ENCODE measurements at places on chromosomes 3 and 15.

GRCh38 chr3:180829409-180830405 lies 82.8 kb upstream of the FXR1 start:
- DNase-seq = no peak

GRCh38 chr3:10599017-10599416 lies 93.6 kb upstream of the ATP2B2 start:
- no peak for DNase-seq

DNA sequence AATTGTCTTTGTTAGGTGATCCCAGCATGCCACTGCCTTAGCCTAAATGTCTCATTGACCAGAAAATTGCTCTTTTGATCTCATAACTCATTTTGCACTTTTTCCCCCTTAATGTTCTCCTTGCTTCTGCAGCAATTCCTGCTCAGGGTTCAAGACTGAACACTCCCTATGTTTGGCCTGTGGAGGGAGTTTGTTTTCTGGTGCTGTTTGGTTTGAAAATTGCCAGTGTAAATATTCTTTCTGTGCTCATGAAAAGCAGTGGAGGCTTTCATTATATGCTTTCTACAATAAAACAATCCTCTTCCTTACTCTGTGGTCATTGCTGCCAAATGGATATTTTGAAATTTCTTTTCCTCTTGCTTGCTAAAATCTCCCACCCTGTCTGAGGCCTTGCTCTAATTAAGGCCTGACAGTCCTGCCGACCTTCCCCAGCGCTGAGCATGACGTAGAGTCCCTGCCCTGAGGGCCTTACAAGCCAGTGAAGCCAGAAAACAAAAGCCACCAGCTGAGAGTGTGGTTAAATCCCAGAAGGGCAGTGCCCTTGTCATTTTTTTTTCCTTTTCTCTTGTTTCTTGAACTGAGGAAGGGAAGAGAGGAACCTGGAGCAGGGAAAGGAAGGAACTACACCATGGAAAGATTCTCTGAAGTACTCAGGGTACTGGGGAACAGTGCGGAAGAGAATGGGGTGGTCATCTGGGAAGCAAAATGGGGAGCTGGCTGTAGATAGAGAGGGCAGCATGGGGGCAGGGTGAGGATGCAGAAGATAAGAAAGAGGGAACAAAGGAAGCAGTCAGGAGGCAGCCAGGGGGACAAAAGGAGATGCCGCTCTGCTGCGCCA lies 24.8 kb downstream of the ZBTB38 start:
- DNase-seq = no peak

DNA sequence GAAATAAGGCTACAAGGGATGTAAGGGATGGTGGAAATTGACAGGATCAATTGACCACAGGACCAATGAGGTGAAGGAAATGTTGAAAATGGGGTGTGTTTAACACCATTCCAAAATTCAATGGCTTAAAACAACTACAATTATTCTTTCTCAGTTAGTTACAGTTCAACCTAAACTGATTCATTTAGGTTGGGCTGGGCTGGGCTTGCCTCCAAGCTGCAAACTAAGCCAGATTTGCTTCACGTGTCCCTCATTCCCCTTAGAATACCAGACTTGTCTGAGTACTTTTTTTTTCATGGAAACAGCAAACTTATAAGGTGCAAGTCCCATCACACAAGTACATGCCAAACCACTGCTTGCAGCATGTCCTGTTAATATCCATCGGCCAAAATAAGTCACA lies 280.1 kb downstream of the NEK10 start:
- DNase-seq = no peak

- DNase-seq = no peak
These were observed 700 bp downstream of the MKRN2 start for GRCh38 chr3:12557473-12558100.

- no peak for DNase-seq
These were observed 134.6 kb upstream of the ROPN1 start for GRCh38 chr3:124126436-124127023.

GRCh38 chr3:155252021-155252420 lies 41.5 kb downstream of the STRIT1 start:
- DNase-seq = no peak

- no peak for DNase-seq
These were observed 20.2 kb downstream of the AMOTL2 start for GRCh38 chr3:134353831-134354611.

GRCh38 chr15:26651909-26652308 lies 121.0 kb downstream of the GABRB3 start:
- no peak for DNase-seq

- no peak for DNase-seq
These were observed at the start of gene HYAL1 for GRCh38 chr3:50303013-50303815. HYAL1 (minus strand) TSS chr3:50303574; CDS start chr3:50302956, 618 bp downstream.

GRCh38 chr15:77557564-77557963 lies 75.1 kb downstream of the LINGO1 start:
- DNase-seq = no peak

DNA sequence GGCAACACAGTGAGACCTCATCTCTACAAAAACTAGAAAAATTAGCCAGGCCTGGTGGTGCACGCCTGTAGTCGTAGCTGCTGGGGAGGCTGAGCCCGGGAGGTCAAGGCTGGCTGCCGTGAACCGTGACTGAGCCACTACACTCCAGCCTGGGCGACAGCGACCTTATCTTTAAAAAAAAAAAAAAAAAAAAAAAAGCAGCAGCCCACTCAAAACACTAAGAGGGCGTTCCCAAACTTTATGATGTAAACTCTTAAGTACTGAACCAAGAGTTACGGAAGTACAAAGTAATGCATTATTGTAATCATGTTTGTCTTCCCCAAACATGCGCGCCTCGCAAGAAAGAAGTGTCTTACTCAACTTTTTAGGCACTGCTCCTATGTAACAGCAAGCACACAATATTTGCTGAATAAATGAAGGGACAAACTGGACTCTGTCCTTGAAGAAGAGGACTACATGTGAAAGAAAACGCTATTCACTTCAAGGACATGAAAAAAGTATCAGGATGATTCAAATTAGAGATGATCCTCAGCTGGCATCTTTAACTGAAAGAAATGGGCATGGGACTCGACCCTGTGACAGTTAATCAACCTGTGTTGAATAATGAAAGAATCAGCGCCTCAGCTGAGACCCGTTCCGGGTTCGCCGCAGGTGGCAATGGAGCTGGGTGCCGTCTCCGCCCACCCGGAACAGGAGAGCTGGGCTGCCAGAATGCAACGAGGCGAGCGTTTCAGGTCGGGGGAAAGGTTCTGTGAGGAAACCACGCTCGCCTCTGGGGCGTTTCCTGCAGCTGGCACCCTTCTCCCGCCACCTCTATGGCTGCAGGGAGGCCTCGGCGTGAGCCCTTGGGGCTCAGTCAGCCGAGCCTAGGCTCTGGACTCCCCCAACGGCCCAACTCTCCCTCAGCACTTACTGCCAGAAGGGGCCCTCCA lies 718 bp downstream of the SPG11 start:
- DNase-seq = peak; percentile 80

DNA sequence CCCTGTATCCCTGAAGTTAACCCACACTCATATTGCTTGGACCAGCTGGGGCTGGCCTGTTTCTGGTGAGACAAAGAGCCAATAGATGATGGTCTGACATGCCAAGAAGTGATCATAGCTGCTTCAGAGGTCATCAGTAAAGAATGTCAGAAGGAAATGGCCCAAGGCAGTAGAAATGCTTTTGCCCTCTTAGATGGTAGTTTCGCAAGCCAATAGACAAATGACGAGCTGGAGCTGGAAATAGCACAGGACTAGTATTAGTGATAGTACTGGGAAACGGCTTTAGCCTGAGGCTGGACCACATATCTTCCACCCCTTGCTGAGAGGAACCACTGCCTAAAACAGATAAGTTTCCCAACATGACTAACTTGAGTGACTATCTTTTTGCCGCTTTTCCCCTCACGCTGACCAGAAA lies 176.1 kb upstream of the THBS1 start:
- DNase-seq = no peak

GRCh38 chr15:98280284-98280975 lies 319.9 kb downstream of the ARRDC4 start:
- DNase-seq = no peak

- no peak for DNase-seq
These were observed 12.4 kb upstream of the CACNA2D2 start for GRCh38 chr3:50515565-50516439.

DNA sequence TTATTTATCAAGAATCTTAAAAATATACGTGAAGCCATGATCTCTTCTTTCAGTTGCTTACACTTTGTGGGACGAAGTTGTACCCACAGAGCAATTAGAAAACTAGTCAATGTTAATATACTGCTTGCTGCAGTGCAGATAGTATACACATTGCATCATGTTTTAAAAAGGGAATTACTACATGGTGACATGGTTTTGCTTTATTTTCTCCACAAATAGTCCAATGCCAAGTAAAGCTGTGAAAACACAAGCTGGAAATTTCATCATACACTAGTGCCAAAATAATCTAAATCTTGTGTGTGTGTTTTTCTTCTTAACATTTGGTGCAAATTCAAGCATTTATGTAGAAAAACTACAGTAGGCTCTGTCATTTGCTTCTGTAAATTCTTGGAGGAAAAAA lies 233.0 kb downstream of the EPHA3 start:
- no peak for DNase-seq

GRCh38 chr3:195807681-195808121 lies 4.0 kb downstream of the MUC4 start:
- DNase-seq = no peak

DNA sequence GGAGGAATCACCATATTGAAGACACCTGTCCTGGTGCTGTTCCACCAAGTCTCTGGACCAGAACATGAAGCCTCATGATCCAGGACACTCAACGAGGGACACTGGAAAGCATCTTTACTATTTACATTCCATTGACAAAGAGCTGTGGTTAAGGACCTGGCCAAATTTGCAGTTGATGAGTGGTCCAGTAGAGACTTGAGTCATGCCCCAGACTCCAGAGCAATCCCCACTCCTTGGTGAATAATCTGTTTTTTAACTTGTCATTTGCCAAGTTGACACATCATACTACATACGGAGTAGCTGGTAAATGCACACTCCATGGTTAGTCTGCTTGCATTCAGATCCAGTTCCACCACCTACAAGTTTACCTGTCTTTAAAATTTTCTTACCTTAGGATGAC lies 1.2 kb upstream of the COL6A6 start:
- no peak for DNase-seq

GRCh38 chr3:5071061-5071460 lies 51.0 kb upstream of the ARL8B start:
- no peak for DNase-seq

DNA sequence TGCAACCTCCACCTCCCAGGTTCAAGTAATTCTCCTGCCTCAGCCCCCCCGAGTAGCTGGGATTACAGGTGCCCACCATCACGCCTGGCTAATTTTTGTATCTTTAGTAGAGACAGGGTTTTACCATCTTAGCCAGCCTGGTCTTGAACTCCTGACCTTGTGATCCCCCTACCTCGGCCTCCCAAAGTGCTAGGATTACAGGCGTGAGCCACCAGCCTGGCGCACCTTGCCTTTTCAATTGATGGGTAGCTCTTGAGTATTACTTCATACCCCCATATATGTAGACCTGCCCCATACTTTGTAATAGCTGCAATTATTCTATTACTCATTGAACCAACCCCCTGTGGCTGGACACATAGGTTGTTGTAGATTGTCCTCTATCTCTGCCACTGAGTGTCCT lies 101.3 kb downstream of the LRRK1 start:
- no peak for DNase-seq

- no peak for DNase-seq
These were observed 271.1 kb downstream of the DIPK2A start for GRCh38 chr3:144242747-144243146.

DNA sequence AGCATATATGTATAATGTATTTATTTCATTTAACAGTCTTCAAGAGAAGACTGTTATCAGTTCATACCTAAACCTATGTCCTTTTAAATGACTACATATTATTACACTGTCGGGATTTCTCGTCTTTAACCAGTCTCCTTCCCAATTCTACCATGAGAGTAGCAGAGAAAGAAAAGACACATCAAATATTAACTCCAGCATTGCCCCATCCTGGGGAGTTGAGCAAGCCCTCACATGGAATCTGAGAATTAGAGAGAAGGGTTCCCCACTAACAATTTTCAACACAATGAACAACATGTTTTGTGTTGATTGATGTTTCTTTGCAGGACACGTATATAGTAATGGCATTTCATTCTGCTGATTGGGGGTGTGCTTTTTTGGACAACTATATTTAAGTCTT lies 257.4 kb downstream of the ADAMTSL3 start:
- no peak for DNase-seq

- DNase-seq = no peak
These were observed 10.7 kb downstream of the MTHFS start for GRCh38 chr15:79886124-79886523.

DNA sequence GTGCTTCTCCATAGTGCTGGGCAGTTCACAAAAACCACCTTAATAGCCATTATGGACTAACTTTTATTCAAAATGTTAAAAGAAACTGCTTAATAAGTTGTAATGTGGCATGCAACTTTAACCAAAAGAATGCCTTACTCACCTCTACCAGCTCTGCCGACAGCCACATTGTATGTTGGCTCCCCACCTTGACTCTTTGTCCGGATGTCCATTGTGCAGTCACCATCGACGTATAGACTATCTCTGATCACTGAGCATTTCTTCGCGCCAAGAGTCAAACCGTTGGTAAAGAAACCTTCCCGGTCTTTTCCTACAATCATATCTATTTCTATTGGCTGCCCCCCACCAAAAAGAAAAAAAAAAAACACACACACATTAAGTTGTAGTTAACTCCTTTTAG lies 2.5 kb downstream of the PFN2 start:
- DNase-seq = no peak

- no peak for DNase-seq
These were observed 7.1 kb upstream of the FGD5 start for GRCh38 chr3:14811684-14812083.

DNA sequence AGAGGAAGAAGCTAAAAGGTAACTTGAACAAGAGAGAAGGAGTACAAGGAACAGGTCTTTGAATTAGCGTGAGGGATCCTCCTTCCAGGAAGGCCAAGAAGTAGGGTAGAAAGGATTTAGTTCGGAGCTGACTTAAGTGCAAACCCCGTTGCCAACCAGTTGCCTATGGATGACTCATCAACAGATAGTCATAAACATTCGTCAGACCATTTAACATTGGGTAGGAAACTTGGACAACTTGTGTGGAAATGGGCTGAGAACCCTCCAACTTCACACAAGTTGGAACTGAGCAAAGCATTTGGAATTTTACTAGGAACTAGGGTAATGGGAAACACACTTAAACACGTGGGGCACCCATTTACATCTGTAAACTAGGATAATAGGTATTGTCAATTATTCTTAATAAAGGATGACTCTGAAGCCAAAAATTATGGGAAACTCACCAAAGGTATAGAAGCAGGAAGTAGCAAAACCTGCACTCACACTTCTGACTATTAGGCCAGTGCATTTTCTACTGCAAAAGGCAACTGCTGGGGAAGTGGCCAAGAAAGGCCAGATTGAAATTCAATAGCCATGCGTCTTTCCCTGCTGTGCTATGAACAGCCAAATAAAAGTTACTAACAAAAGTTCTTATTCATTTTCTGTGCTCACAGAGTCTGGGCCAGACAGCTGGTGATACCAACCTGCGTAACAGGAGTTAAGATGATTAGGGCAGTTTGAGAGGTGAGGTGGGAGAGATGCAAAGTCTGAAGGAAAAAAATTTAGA lies 174.5 kb upstream of the TMC3 start:
- no peak for DNase-seq

Measured in activated T-helper 1 cell treated with anti-CD3 and anti-CD28 coated beads, Interleukin-12 subunit alpha, Interleukin-12 subunit beta, Interleukin-2, Interleukin-4 antibody, amounts not matched to agents 30 ng/mL and 10 ng/mL and 1 ng/mL, durations not matched to agents 14 hours and 24 hours and 36 hours (primary cell).